ENCODE measurements at places on chromosomes 2 and 18. TPM values are rescaled to one million over a fixed set of nuclear protein-coding genes. Genes with fewer than 3 reads are reported as not detected.

- DNase-seq, result no peak
These were observed 356.6 kb upstream of the CELF4 start for GRCh38 chr18:37922162-37922561.

GRCh38 chr2:8481463-8482009 lies 200.3 kb upstream of the ID2 start:
- DNase-seq, result no peak

DNA sequence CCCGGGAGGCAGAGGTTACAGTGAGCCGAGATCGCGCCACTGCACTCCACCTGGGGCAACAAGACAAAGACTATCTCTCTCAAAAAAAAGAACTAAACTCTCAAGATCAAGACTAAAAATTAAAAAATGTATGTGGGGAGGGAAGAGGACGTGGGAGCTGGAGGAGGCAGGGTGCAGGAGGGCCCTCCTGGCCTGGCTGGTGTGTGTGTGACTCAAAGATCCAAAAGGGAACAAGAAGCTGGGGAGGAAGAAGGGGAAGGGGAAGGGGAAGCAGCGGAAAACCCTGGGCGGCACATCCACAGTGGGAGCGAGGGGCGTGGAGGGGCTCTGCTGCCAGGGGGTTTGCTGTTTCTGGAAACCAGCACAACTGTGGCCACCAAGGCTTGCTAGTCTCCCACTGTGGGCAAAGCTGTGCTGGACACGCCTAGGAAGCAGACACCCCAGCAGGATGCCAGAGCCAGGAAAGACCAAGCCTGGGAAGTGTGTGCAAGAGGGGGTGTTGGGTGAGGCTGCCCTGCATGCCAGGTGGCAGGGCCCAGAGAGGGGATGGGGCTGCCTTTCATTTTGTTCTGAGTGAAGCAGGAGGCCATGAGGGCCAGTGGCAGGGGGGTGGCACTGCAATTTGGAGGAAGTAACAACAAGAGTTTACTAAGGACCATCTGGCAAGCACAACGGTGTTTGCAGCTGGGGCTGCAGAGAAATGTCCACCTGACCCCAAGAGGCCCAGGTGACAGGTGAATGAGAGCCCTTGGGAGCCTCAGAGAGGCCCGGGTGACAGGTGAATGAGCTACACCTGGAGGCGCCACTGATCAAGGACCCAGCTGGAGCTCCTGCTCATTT lies 44.5 kb downstream of the ANO7 start:
- no peak for DNase-seq

CFC1 gene
- total RNA-seq, result not detected

ESPNL gene
- total RNA-seq, result 0.42 TPM

AGXT gene
- not detected for total RNA-seq

ANKRD30BL gene
- total RNA-seq, result not detected
